RWPE1 (cell line): ENCODE measurements at places on chromosomes 13 and 19.
A peak's percentile ranks its signal among the peaks of the same experiment; 100 is the strongest.

GRCh38 chr19:39814595-39814994, 19.4 kb downstream of the DYRK1B start:
- DNase-seq: no peak

DNA sequence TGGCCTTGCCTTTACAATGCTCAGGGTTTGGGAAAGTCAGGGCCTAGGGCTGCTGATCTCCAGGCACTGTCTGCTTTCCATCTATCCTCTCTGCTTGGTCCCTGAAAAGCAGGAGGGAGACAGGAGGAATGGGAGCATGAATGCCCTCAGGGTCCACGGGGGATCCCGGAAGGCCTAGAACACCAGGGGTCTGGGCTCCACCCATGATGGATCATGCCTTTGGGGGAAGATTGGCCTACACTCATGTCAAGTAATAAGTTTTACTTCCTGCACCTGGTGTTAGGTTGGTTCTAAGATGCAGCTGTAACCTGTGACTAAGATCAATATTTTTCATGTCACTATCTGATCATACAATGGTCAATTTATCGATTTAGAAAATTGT, 118.3 kb upstream of the GJB6 start:
- no peak for DNase-seq

- peak; percentile 50 for DNase-seq
These were observed 11.1 kb upstream of the SHISA2 start for GRCh38 chr13:26062853-26063444.

GRCh38 chr13:28273919-28274318, 135.6 kb downstream of the PAN3 start:
- DNase-seq: no peak

- DNase-seq: no peak
These were observed 490.4 kb downstream of the DIAPH3 start for GRCh38 chr13:59673286-59673685.

- no peak for DNase-seq
These were observed 61.8 kb downstream of the RXFP2 start for GRCh38 chr13:31801088-31801487.

GRCh38 chr13:73579574-73580274, 520.9 kb downstream of the KLF5 start:
- no peak for DNase-seq
